ENCODE measurements at places on chromosomes 7 and 10.

DNA sequence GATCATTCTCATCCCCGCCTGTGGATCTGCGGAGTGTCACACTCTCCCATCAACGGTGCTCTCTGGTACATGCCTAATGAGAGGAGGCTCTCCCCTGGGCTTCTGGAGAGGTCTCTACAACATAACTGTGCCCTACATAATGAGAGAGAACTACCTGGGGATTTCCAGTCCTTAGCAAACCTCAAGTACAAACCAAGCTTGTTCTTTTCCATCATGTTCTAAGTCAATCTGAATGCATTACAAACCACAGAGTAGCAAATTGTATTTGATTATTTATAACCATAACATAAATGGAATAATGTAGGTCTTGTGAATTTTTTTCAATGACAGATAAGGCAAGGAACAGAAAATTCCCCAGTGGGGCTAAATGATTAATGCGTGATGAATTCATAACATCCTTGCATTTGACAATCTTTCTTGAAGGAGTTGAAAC is 412.4 kb upstream of the NRP1 start:
- no peak for DNase-seq

DNA sequence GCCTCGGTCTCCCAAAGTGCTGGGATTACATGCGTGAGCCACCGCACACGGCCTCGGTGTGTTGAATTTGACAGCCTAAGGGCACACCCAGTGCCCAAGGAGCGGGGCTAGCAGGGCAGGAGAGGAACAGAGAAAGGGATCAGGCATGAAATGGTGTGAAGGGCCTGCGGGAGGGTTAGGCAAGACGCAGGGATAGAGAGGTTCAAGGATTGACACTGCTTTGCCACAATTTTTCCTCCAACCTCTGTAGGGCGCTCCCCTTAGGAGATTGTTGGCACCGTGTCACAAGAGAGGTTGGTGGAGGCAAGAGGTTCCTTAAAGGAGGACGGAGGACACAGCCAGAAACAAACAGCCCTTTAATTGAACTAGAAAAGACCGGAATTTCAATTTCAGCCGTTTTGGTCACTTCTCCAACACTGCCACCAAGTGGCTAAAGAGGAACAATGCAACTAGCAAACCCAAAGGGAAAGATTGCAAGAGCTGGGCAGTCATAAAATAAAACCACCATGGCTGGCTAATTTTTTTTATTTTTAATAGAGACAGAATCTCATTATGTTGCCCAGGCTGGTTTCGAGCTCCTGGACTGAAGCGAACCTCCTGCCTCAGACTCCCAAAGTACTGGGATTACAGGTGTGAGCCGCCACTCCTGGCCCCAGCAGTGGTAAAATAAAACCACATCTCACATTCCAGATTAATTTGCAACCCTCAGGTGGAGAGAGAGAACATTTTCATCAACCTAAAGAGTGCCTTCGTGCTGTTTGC is 6.9 kb upstream of the CREB3L2 start:
- no peak for DNase-seq

DNA sequence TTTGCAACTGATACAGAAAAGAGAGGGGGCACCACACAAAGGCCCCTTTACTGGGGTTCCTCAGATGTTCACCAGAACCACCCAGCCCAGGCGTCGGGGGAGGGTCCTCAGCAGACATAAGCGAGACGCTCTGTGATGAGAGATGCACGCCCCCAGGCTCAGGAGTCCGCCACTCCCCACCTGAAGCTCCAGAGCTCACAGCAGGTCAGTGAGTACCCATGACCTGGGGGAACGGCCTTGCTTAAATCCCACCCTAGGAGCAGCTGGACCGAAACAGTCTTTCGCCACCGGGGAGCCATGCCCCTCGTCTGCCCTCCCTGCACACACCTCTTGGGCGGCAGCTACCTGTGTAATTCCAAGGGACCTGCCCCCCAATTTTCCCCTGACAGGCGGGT is 2.8 kb downstream of the CRYGN start:
- DNase-seq: no peak

- no peak for DNase-seq
Observed at GRCh38 chr10:8908013-8908412, 853.5 kb downstream of the GATA3 start.

DNA sequence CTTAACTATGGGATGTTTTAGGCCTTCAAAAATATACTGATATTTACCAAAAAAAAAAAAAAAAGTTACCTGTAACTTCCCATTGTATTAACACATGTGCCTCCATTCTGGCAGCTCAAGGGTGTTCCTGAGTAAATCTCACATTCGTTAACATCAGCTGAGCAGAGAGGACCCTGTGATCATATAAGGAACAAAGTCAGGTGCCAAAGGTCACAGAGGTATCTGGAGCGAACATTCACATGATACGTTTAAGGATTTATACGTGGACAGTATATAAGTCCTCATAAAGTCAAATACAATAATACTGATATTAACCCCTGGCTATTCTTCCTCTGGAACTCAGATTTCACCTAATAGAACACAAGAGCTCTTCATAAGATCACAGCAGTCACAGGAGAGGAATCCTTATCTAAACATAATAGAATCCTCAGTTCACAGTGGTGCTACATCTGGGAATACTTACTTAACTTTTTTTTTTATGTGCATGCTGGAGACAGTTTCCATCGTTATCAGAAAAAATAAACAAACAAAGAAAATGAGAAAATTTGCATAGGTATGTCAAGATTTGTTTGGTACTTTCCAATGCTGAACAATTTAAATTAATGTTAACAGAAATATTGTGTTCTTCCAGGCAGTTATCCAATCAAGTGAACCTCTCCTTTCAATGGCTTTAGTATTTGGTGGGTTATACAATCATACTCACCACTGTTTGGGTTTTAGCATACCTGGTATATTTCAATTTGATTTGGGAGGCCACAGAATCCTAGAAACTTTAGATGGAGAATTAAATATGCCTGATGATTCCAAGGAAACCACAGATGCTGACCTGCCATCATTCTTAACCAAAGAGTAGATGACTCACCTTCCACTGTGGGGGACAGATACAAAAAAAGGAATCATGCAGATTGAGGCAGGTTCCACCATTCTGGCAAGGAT is 6.6 kb downstream of the CUBN start:
- DNase-seq: no peak
